ENCODE measurements at places on chromosomes 1 and 21.

DNA sequence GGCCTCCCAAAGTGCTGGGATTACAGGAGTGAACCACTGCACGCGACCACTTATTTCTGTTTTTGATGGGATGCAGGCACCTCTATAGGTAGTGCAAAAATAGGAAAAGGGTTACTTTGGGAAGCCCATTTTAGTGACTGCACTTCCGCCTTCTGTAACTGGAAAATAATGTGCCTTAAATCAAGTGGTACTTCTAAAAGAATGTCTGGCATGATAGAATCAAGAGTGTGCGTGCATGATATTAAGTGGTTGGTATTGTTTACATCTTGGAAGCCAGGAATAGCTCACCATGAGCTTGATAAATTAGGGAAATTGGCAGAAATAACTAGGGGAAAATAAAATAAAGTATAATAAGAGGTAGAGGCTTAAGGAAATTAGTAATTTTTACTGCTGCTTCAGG, 1067.0 kb downstream of the ADGRL2 start:
- no peak for DNase-seq

- DNase-seq: no peak
Measured at GRCh38 chr1:1847890-1848289, 43.0 kb downstream of the GNB1 start.

GRCh38 chr1:17877896-17878295, 122.8 kb downstream of the ACTL8 start:
- DNase-seq: no peak

DNA sequence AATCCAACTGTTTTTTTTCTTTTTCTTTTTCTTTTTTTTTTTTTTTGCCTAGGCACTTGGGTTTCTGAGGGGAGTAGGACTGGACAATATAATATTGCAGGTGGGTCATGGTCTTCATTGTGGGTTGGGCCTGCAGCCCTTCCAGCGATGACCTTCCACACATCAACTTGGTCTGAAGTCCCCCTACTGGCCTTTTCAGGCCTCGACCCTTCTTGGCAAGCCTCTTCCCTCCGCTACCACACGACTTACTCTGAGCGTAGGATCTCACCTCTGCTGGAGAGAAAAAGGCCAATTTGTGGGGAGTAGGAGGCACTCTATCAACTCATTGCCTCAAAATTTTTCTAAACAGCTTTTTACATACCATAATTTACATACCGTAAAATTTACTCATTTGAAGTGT, 51.1 kb upstream of the GRIK3 start:
- DNase-seq: no peak

DNA sequence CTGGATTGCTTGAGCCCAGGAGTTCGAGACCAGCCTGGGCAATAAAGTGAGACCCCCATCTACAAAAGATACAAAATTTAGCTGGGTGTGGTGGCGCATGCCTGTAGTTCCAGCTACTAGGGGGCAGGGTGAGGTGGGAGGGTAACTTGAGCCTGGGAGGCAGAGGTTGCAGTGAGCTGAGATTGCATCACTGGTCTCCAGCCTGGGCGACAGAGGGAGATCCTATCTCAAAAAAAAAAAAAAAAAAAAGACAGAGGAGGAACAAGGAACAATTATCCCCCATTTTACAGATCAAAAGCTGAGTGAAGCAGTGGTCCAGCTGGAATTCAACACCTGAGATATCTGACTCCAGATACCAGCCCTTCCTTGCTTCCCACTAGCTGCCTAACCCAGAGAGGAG, 34.8 kb downstream of the L1TD1 start:
- peak; percentile 31 for DNase-seq

DNA sequence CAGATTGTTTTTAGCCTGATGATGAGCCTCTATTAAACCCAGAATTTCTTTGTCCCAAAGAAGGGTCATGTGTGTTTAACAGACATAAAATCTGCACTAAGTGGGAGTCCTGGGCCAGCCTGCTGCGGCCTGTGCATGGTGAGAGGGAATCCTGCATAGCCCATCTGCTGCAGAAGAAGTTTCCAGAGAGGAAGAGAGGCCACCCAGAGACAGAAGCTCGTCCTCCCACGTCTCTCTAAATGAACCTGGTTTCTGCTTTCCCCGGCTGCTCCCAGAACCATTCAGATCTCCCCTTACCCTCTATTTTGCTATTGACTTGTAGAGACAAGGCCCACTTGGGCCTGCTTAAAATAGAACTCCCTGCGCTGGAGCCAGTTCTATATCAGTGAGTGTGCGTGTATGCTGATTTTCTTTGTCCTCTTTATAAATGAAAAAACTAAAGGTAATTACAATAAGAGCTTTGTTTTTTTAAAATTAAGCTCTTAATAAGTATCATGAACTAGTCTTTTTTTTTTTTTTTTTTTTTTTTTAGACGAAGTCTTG, 142.8 kb upstream of the RAB4A start:
- DNase-seq: no peak

GRCh38 chr1:183433703-183434102, 15.5 kb upstream of the NMNAT2 start:
- no peak for DNase-seq

DNA sequence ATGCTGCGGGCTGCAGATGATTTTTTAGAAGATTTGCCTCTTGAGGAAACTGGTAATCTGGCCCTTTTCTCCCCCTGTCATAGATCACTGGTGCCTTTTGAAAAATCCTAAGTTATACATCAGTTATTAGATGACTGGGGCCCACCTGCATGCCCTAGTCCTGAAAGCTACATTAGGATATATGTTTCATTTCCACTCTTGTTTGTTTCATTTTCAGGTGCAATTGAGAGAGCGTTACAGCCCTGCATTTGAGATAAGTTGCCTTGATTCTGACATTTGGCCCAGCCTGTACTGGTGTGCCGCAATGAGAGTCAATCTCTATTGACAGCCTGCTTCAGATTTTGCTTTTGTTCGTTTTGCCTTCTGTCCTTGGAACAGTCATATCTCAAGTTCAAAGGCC, 8.1 kb upstream of the IFI44 start:
- DNase-seq: no peak

GRCh38 chr1:36231191-36231590, 6.9 kb downstream of the THRAP3 start:
- DNase-seq: no peak

DNA sequence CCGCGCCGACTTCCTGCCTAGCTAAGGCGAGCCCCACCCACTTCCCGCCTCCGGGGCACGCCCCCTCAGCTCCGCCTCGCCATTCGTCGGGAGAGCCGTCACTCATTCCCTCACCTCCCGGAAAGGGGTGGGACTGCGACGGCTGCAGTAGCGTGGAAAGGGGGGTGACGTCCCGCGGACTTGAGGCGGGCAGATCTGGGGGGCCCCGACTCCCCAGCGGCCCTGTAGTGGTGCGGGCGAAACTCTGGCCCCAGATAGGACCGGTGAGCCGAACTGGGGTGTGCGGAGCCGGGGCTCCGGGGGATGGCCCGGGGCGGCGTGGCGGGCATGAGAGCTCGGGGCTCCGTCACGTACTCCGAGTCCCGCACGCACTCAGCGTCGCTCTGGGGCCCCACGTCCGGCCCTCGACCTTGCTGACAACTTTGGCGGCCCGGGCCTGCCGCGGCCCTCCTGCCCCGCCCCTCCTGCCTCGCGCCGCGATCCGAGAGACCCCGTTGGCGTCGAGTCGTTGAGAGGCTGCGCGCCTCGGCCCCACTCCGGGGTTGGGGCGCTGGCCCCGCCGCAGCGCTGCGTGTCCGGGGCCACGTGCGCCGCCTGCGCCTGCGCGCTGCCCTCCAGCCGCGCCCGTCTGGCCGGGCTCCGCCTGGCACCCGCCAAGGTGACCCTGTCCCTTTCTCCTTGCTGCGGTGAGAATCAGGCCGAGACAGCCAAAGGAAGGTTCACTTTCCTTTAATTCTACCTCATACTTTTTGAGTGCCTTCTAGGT, 395 bp upstream of the ENO1 start:
- DNase-seq: peak; percentile 91

GRCh38 chr21:34576041-34576511, 38.8 kb downstream of the RCAN1 start:
- DNase-seq: peak; percentile 95

DNA sequence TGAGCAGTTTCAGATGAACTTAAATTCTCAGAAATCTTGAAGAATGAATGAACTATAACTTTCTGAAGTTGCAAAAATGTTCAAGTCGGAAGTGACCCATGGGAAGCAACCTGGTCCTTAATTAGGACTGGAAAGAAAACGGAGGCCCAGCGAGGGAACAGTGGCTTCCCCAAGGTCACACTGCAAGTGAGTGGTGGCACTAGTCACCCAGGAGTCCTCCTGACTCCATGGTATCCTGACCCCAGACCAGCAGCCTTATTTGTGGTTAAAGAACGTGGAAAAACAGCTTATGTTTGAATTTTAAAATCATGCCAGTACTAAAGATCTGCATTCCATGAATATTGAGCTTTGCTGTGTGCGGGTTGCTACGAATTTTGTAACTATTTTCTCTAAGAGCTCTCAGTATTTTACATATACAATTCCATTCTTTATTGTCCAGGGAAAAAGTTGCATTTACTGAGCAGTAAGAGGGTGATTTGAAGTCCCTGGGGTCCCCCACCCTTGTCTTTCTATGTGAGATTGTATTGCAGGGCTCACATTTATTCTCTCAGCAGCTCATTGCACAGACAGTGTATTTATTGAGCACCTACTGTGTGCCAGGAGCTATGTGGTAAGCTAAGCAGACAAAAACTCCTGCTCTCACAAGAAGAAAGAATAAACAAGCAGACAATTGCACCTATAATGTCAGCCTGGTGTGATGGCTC, 61.6 kb upstream of the ATP5PO start:
- no peak for DNase-seq

DNA sequence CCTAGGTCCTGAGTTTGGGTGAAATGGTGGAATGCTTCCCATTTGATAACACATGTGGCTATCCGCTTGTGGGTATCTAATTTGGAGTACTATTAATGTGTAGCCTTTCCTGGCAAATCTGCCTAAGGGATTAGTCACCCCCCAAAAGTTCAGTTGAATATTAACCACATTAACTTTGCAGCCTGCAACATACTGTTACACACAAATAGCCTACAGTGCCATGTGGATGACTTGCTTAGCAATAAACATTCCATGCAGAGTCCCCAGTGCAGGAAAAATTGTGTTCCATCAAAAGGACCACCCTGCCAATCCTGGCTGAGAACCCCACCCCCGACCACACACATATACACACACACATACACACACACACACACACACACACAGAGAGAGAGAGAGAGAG, 303.3 kb upstream of the ESRRG start:
- peak; percentile 1 for DNase-seq

GRCh38 chr1:180892272-180892671, 20.4 kb upstream of the KIAA1614 start:
- DNase-seq: no peak

DNA sequence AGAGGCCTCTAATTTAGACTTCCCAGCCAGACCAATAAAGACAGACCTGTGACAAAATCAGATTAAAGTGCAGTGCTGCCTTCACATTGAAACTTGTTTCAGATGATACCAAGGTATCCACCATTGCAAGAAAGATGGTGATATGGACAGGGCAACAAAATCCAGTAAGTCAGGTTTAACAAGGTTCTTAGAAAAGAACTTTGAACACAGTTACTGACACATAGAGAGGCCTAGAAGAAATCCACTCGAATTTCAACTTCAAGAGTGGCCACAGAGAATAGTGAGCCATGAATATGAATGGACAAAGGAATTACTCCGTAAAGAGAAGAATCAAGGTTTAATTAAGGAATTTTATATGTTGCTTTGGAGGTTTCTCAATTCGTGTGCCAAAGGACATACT, 230.4 kb downstream of the KCNT2 start:
- no peak for DNase-seq

GRCh38 chr21:45076245-45076711, 1.9 kb downstream of the ADARB1 start:
- no peak for DNase-seq

GRCh38 chr1:33294071-33295010, 26.6 kb downstream of the A3GALT2 start:
- no peak for DNase-seq

- no peak for DNase-seq
Measured at GRCh38 chr1:20318971-20319370, 28.3 kb downstream of the VWA5B1 start.

- no peak for DNase-seq
Measured at GRCh38 chr1:28750330-28750729, 13.6 kb downstream of the YTHDF2 start.

DNA sequence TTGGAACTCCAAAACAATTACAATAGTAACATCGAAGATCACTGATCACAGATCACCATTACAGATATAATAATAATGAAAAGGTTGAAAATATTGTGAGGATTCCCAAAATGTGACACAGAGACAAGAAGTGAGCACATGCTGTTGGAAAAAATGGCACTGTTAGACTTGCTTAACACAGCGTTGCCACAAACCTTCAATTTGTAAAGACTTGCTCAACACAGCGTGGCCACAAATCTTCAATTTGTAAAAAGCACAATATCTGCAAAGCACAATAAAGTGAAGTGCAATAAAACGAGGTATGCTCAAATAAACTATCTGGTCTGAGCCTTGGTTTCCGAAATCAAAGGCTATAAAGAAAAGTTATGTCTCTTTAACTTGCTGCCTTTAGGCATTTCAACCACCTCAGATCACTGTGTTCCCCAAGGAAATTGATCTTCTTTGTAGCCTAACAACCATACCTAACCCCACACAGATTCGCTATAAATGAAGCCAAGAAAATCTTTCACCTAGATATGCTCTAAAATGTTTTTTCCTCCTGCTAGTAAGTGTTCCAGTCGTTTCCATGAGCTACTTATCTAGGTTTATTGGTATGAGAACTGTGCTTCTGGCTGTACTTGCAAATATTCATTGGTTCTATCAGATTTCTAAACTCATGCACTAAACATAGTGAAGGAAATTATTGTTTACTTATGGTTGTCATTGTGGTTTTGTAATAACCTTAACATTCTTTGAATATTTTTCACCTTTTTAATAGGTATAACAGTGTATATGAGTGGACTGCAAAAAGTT, 13.1 kb upstream of the LPGAT1 start:
- peak; percentile 53 for DNase-seq

GRCh38 chr1:77104672-77105071, 114.6 kb downstream of the PIGK start:
- DNase-seq: no peak

GRCh38 chr21:34222031-34222335, 141.8 kb upstream of the KCNE2 start:
- no peak for DNase-seq

DNA sequence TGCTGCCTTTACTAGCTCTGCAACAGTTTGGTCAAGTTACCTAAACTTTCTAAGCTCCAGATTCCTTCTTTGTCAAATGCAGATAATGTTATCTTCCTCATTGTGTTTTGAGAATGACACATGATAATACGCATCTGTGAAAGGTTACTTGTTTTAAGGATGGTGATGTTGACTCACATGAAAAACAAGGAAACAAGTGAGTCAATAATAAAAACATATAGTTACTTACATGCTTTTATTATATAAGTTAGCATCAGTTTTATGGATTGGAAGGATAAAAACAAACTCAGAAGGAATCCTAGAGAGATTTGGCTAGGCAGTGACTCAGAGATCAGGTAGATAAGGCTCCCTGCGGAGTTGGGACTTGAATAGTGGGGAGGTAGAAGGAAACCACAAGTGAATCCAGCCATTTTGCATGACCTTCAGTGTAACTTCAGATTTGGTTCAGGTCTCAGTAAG, 144.6 kb downstream of the LMO4 start:
- peak; percentile 25 for DNase-seq

Data from bronchial epithelial cell (primary cell).